ENCODE measurements at places on chromosomes 5 and 9. TPM values are rescaled to one million over a fixed set of nuclear protein-coding genes. Genes with fewer than 3 reads are reported as not detected.
A peak's percentile ranks its signal among the peaks of the same experiment; 100 is the strongest.

TAF11L6 gene
- not detected for total RNA-seq

EFNA5 gene
- 32.7 TPM for total RNA-seq

FAXDC2 gene
- total RNA-seq, result 2.6 TPM

MAST4 gene
- total RNA-seq, result 2.2 TPM

FAM193B gene
- 33.8 TPM for total RNA-seq

NKD2 gene
- not detected for total RNA-seq

ARHGAP26 gene
- 16.9 TPM for total RNA-seq

IL31RA gene
- 0.18 TPM for total RNA-seq

ADRA1B gene
- total RNA-seq, result not detected

DPH7 gene
- 27.5 TPM for total RNA-seq

SPINK6 gene
- not detected for total RNA-seq

GPR150 gene
- total RNA-seq, result not detected

TRPM6 gene
- 1.5 TPM for total RNA-seq

PCDHGB2 gene
- 8.9 TPM for total RNA-seq

DNA sequence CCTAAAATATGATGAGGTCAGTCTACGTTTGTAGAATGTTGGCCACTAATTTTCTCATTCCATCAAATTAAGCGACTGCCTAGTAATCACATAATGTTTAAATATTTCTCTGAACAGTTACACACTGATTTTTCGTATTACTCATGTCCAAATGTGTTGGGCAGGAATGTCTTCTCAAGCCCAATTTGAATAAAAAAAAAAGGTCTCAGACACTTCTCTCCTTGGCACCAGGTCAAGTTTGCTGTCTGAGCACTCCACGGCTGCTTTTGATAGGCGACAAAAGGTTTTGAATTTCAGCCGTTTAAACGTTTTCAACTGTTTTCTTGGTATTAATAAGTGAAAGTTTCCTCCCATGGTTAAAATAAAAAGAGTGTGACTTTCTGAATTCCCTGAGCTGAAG, 542.1 kb downstream of the IRX1 start:
- DNase-seq, result no peak

- DNase-seq, result no peak
Observed at GRCh38 chr5:14397717-14398116, 183.9 kb upstream of the OTULINL start.

DNA sequence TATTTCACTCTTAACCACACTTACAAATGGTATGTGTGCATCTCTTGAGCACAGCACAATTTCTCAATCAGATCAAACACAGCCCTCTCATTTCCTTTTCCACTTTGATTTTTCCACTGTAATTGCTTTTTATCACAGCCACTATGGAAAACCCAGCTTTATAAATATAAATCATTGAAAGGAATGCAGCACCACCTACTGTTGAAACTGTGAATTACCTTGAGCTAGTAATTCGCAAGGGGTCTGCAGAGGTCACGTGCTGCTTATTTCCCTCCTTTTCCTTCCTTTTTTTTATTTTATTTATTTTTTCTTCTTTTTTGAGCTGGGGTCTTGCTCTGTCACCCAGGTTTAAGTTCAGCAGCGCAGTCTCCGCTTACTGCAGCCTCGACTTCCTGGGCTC, 76.9 kb downstream of the CDH6 start:
- peak; percentile 68 for DNase-seq

DNA sequence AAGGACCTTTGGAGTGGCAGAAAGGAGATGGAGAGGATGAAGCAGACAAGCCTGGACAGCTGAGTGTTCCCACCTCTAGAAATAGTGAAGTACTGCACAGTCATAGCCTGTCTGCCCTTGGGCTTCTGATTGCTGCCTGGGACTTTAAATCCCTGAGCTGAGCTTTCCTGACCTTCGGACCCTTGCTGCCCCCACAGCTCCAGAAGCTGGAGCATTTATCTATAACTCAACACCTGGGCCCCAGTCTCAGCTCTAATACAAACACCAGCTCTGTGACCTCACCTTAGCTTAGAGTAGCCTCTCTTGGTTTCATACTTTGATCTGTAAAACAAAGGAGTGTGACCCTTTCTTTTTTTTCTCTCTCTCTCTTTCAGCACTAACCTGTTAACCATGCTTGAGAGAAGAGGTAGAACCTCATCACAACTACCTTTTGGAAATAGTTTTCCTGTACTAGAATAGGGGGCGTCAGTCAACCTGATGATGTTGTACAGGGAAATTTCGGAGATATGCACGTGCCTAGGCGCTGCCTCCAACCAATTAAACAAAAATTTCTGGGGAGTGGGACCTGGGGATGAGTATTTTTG, 25.4 kb upstream of the ELL2 start:
- DNase-seq, result no peak

GRCh38 chr5:143033535-143034250, 263.5 kb downstream of the ARHGAP26 start:
- DNase-seq, result peak; percentile 84

- no peak for DNase-seq
Observed at GRCh38 chr9:89078421-89078820, 87.2 kb downstream of the S1PR3 start.

- no peak for DNase-seq
Observed at GRCh38 chr5:173554989-173555705, 61.3 kb downstream of the BOD1 start.

GRCh38 chr5:131640043-131640856, 5.2 kb upstream of the RAPGEF6 start:
- DNase-seq, result no peak

DNA sequence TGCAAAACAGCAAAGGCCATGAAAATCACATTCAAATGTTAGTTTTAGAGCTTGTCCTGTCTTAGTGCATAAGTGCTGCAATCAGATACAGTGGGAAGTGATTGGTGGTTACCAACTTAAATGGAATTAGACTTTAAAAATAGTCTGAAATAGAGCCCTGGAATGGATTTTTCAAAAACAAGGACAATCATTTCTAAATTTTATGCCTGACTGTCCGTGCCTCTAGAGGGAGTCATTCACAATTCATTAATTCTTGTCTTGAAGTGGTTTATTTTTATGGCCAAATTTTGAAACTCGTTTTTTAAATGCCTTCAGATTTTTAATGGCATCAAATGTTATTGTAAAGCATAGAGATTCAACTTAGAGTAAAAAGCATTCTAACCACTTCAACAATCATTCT, 561.8 kb upstream of the DAB2 start:
- no peak for DNase-seq

GRCh38 chr5:64944868-64945267, 176.1 kb downstream of the CWC27 start:
- no peak for DNase-seq

DNA sequence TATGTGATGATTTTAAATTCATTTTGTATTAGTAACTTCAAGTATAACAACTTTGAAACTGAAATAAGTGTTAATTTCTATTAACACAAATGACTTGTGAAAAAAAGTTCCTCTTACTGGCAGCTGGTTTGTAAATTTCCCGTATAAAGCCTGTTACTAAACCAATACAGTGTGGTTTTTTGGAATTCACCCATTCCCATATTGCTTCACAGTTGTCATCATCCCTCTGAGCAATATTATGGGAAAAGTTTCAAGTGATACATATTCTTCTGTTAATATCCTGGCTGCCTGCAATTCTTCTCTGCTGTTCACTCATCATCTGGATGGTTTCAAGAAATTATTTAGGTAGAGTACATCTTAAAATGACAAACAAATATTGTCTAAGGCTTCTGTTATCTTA, 1185.1 kb upstream of the C9orf72 start:
- DNase-seq, result no peak

DNA sequence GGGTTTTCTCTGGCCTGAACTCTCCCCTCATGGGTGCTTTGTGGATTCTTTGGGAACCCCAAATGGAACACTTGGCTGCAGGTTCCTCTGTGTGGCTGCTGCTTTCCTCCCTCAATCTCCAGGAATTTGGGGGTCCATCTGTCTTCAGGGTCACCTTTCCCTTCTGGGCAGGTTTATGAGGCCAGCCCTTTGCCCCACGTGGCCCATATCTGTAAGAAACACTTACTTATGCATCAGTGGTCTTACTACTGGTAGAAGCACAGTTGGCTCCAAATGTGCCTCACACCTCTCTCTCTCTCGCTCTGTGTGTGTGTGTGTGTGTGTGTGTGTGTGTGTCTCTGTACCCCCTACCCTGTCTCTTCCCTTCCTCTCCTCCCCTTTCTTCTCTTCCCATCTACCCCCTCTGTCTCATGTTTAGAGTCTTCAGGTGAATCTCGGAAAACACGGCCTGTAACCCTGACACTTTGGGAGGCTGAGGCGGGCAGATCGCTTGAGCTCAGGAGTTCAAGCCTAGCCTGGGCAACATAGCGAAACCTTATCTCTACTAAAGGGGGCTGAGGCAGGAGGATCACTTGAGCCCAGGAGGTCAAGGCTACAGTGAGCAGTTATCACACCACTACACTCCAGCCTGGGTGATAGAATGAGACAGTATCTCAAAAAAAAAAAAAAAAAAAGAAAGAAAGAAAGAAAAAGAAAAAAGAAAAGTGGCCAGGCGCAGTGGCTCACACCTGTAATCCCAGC, 26.8 kb downstream of the C5orf15 start:
- no peak for DNase-seq

- DNase-seq, result no peak
Observed at GRCh38 chr9:137708590-137709284, 89.9 kb downstream of the EHMT1 start.

DNA sequence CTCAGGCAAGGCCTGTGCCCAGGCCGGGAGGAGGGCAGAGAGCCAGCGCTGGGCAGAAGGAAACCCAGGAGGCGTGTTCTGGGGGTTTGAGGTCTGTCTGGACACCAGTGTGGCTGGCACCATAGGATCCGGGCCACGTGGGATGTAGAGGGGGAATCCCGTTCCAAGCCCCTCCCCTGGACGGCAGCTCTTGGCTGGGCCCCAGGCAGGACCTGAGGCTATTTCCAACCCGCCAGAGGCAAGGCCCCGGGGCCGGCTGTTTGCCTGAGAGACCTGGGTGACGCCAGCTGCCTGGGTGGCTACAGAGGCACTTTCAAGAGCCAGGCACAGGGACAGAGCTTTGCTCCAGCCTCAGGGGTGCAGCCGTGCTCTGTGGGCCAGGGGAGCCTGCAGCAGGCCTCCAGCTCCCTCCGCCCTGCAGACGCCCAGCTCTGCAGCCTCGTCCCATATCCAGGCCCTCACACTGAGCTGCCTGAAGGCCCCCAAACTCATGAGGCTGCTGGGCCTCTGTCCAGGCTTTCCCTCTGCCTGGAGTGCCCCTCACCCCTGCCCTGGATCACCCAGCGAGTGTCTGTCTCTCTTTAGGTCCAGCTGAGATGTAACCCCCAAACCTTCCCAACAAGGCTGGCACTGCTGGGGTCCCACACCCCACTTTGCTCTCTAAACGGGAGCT, 56.6 kb upstream of the EGFL7 start:
- DNase-seq, result peak; percentile 66
